Right renal cortex interstitium (tissue), 3 donors: ENCODE measurements at places on chromosomes 11 and 22.
A peak's percentile ranks its signal among the peaks of the same experiment; 100 is the strongest.

DNA sequence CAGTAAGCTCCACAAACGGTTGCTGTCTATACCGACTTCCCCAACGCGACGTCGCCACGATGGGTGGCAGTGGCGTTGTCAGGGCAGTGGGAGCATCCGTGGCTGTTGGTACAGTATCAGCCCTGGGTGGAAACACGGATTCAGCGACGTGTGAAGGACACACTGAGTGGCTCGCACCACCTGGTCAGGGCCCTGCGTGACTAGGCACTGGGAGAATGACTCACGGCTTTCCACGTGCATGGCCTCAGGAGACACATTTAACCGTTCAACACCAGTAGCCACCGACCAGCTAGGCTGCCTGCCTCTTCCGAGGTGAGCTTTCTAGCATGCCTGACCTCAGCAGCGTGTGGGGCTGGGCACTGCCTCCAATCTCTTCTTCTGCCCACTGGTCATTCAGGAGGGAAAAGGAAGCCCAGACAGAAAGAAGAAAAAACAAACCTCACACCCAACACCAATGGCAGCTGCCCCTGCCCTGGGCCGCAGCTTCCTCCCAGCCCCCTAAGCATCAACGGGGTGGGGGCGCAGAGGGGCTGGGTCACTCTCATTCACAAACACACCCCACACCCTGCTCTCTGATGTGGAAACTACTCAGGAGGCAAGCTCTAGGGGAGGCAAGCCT lies 59.0 kb downstream of the MYH9 start:
- DNase-seq: no peak

- DNase-seq: no peak
These were observed 148.7 kb upstream of the B3GAT1 start for GRCh38 chr11:134560566-134561330.

GRCh38 chr22:40939202-40939601 lies 12.0 kb upstream of the RBX1 start:
- DNase-seq: no peak

GRCh38 chr11:116499396-116500003 lies 273.3 kb downstream of the BUD13 start:
- peak; percentile 81 for DNase-seq

- DNase-seq: no peak
These were observed 49.7 kb downstream of the ST14 start for GRCh38 chr11:130209128-130209932.

- DNase-seq: no peak
These were observed 965 bp downstream of the OSBPL5 start for GRCh38 chr11:3164138-3164551.

GRCh38 chr11:102783016-102783415 lies 2.6 kb upstream of the MMP10 start:
- no peak for DNase-seq

- DNase-seq: no peak
These were observed 1.1 kb upstream of the SERPING1 start for GRCh38 chr11:57596266-57596885.

GRCh38 chr11:94876645-94877442 lies 96.5 kb downstream of the CWC15 start:
- peak; percentile 61 for DNase-seq

DNA sequence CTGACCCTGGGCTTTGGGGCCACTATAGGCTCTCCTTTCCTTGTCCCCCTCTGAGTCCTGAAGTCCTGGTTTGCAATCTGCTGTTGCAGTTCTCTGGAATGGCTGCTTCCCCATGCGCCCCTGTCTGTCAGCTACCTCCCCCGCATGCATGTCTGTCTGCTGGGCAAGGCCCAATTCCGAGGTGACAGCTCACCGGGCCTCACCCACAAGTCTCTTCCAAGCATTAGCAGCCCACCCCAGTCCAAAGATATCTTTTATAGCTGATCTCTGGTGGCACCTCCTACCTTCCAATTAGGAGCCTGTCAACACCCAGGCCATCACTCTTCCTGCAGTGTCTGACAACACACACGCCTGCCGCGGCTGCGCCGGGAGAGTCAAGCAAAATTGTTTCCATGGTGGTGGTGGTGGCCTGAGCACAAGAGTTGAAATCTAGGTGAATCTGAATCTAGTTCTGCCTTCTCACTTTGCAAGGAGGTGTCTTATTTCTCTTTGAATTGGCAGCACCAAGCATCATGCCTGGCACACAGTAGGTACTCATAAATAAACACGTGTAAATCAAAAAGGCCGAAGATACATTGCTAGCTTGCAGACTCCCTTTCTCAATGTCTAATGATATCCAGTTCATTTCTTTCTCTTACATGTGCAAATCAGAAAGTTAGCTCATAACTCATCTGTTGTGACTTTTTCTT lies 1.2 kb upstream of the LMO2 start:
- no peak for DNase-seq

GRCh38 chr11:66386171-66387069 lies 14.9 kb upstream of the SLC29A2 start:
- DNase-seq: peak; percentile 82

- DNase-seq: no peak
These were observed 16.6 kb downstream of the SAA1 start for GRCh38 chr11:18282626-18283025.

- no peak for DNase-seq
These were observed 14.6 kb downstream of the APOA4 start for GRCh38 chr11:116808262-116809175.

DNA sequence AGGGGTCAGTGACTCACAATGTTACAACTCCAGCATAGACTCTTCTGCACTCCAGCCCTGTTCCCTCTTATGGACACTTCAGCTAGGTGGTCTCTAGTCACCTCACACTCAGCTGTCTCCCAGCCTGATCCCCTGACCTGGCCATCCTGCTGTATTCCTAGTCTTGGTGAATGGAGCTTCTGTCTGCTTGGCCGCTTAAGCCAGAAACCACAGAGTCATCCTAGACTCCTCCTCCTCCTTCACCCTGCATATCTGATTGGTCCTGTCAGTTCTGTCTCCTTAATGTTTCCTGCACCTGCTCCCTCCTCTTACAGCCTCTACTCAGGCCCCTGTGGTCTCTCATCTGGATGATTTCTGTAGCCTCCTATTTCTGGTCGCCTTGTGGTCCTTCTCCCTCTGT lies 144.9 kb downstream of the HIPK3 start:
- no peak for DNase-seq

GRCh38 chr22:37775785-37776638 lies 31.7 kb upstream of the GCAT start:
- no peak for DNase-seq

DNA sequence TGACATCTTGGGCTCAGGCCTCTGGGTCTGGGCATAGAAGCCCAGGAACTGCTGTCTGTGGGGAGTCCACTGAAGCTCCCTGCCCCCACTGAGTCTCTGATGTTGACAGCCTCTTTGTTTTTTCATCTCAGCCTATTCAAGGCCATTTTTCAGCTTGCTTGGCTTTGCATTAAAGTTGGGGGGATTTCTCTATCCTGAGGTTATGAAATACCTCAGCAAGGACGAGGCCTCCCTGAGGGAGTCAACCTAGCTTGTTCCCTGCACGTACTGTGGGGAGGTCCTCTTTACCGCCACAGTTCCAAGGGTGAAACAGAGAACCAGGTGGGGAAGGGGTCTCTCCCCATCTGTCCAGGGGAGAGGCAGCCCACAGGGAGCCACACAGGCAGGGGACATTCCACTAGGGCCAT lies 8.4 kb downstream of the KCNQ1OT1 start:
- DNase-seq: no peak

DNA sequence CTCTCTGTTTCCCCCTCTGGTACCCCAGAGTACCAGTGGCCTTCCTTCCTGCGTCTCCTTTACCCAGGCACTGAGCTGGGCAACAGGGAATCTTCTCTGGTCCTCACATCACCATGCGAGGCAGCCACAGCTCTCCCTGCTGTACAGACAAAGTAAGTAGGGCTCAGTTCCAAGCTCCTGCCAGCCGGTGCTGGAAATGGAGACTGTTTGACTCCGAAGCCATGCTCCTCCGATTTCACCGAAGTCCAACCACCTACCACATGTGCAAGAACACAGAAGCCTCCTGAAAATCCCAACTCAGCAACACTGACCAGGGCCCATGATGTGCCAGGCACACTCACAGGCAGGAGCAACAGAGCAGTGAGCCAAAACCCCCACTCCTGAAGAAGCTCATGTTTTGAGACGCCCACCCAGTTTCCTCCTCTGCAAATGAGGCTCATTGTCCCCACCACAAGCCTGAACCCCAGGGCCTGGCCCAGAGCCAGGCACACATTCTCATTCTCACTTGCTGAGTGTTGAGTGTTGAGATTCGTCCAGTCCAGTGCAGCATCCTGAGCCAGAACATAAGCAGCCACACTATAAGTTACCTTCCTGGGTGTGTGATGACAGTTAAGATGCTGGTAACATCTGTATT lies 156.0 kb downstream of the MPPED1 start:
- no peak for DNase-seq

DNA sequence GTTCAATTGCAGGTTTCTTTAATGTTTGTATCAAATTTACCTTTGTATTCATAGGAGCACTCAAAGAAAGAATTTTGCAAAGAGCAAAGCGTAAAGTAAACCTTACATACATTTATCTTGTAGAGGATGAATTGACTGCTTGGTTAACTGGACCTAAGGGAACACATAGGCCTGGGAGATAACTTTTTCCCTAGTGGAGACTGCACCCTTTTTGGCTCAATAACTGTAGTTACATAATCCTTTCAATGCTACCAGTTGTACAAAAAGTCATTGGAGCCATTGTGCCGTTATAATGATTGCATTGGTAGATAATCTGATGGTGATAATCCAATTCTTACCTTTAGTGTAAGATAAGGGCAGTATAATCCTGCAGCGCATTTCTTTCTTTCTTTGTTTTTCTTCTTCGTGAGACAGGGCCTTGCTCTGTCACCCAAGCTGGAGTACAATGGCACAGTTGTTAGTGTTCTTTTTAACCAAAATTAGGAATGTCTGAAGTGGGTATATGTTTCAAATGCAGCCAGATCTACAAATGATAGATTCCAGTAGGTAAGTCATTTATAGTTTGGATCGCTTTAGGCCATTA lies 18.3 kb downstream of the ATG13 start:
- no peak for DNase-seq

DNA sequence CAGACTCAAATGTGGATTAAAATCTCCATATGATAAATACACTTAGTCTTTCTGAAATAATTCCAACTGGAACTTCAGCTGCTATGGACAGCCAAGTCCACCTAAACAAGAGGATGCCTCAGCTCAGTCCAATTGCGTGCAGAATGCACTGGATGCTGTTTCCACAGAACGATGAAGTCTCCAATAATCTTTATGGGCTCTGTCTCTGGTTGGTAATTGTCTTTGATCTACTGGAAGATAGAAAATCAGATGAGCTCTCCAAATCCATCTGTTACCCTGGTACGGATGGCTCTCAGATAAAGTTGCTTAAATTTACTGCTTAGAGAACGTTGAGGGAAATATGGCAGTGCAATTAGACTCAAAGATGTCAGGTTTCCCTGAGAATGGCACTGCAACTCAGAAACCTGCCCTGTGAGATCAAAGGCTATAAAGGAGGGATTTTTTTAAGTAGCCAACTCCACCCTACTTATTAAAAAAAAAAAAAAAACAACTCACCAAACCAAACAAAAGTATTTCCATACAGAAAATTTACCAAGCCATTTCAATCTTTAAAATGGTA lies 859 bp upstream of the BIRC3 start:
- DNase-seq: no peak

- DNase-seq: no peak
These were observed 20.7 kb upstream of the AIFM3 start for GRCh38 chr22:20946080-20946986.
